ENCODE measurements at places on chromosomes 2 and 18.

- DNase-seq: no peak
These were observed 600.0 kb downstream of the SLC4A3 start for GRCh38 chr2:220227266-220227920.

DNA sequence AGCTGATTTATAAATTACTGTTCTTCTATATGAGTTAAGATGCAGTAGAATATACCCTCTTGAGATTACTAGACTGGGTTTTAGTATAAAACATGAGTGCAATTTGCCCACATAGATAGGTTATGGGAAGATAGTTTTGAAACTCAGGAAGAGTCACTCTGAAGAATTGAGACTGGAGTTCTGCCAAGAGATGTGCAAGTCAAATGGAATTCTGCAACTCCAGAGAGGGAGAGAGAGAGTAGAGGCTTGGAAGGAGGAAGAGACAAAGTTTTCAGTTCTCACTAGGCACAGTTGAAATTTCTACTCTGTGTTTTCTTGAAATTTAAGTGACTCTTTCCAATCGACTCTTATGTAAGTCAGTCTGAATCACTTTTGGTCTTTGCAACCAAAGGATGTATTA, 878.8 kb downstream of the TSN start:
- no peak for DNase-seq

- DNase-seq: no peak
These were observed 168.6 kb downstream of the ETAA1 start for GRCh38 chr2:67565761-67566160.

GRCh38 chr18:10006311-10006893, 92.6 kb downstream of the VAPA start:
- no peak for DNase-seq

DNA sequence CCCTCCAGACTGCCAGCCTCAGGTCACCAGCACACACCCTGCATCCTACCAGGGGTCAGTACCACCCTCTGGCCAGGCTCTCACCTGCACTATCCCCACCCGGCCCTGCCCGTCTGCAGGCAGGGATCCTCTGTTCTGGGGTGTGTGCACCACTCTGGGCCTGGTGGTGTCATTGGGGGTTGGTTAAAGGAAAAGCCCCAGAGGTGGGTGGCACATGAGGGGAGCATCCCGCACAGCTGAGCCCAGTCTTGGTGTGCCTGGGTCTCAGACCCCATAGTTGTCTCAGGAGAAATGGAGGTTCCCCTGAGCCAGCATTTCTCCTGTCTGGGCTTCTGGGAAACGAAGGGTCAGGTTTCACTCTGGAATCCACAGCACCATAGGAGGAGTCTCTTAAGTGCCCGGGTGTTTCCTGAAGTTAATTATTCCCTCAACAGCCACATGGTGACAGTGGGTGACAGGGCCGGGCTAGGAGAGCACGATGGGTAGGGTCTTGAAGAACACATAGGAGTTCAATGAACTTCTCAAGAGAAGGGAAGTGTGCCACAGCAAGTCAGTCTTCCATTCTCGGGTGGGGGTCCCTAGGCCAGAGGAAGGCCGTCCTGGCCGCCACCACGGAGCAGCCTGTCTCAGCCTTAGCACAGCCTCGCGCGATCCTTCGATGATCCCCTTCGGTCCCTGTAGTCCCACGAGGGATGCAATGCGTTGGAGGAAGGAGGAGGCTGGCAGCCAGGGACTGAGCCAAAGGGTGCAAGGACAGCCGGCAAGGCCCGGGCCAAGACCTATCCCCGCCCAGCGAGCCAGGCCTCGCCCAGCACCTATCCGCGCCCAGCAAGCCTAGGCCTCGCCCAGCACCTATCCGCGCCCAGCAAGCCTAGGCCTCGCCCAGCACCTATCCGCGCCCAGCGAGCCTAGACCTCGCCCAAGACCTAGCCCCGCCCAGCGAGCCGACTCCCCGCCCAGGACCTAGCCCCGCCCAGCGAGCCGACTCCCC, 1.1 kb upstream of the FARP2 start:
- no peak for DNase-seq

- DNase-seq: no peak
These were observed 44.2 kb upstream of the LYPD6B start for GRCh38 chr2:148994341-148994740.

GRCh38 chr2:211730215-211730614, 808.4 kb downstream of the ERBB4 start:
- DNase-seq: no peak

DNA sequence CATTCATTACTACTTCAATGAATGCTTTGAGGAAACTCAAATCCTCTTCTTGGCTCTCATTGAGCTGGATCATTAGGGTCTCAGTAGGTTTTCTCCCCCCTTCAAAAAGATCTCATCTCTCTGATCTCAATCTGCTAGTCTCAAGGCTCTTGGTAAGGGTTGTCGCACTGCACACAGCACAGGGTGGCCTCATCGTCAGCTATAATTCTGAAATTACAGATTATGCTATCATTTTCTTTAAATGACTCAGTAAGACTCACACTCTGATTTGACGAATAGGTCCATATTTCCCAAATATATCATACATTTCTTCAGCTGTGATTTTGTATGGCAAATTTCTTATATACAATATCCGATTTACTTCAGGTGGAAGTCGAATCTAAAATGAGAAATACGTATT, 2.3 kb downstream of the SF3B6 start:
- DNase-seq: no peak

DNA sequence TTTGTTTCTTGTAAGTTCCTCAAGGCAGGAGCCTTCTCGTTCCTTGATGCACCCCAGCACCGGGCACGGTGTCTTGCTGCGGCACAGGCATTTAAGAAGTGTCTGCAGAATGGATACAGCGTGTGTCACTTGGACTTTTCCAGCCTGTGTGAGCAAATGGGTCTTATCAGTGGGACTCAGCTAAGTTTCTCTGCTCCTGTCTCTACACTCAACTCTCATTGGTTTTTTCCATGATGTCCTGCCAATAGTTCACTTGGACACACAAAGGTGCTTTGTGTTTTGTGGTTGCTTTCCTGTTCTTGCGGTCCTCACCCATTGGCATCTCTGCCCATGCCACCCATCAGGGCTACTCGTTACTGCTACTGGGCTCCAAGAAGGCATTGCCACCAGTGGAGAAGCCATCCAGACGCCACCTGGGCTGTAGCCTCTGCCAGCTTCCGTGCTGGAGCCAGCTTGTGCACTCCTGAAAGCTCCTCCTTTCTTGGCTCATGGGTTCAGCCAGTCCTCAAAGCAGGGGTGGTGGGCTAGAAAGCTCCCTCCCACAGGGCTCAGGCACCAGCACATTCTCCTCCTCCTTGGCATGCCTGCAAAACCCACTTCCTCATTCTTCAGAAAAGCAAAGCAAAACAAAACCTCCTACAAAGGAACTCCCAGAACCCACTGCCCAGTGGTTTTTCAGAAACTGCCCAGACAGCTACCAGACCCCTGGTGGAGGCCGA, 41.4 kb downstream of the IL1R2 start:
- no peak for DNase-seq

- no peak for DNase-seq
These were observed 34.8 kb upstream of the SKA1 start for GRCh38 chr18:50340078-50340477.

- DNase-seq: no peak
These were observed 14.3 kb upstream of the KCMF1 start for GRCh38 chr2:84956334-84957297.

DNA sequence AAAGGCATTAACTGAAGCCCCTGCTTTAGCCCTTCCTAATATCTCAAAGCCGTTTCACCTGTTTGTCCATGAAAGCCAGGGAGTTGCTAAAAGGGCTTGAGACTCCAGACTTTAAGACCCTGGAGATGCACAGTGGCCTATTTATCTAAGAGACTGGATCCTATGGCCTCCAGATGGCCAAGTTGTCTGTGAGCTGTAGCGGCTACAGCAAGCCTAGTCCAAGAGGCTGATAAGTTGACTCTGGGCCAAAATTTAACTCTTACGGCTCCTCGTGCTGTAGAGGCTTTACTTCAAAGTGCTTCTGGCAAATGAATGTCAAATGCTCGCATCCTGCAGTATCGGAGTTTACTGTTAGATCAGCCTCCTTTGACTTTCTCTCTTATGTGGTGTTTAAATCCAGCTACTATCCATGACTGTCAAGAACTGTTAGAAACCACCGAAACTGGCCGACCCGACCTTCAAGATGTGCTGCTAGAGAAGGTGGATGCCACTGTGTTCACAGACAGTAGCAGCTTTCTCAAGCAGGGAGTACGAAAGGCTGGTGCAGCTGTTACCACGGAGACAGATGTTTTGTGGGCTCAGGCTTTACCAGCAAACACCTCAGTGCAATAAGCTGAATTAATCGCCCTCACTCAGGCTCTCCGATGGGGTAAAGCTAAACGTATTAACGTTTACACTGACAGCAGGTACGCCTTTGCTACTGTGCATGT, 336.7 kb upstream of the CNTNAP5 start:
- DNase-seq: no peak

DNA sequence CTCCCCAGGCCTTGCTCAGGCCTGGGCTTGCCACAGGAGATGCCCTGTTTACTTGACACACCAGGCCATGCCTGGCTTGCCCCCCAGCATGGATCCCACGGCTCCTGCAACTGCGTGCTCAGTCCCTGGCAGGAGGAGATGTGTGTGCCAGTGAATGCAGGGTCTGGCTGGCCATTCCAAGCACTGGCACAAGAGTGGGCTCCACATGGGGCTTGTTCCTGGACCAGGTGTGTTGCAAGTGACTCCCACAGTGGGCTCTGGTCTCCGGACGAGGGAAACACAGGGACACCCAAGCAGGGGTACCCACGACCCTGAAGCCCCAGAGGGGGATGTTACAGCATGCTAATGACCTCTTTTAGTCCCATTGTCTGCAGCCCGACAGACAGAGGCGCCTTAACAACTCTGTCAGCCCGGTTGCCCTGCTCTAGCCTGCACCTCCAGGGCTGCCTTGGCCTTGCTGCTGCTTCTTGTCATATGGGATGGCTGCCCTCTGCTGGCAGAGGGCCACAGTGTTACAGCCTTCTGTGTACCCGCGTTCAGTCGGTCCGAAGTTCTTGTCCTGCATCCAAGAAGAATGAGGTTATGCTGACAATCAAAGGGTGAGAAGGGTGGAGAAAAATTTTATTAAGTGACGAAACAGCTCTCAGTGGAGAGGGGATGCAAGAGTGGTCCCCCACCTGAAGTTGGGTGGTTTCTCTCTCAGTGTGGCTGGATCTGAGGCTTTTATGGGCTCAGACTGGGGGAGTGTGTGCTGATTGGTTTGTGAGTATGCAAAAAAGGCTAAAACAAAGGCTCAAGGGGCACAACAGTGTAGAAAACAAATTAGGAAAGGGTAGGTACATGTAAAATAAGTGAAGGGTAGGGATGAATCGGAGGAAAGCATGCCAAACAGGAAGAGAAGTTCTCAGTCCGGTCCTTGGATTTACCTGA, 180.4 kb downstream of the MBD5 start:
- DNase-seq: no peak

- no peak for DNase-seq
These were observed 1015.1 kb upstream of the PIK3C3 start for GRCh38 chr18:40939656-40940515.

GRCh38 chr18:58902961-58903360, 38.3 kb downstream of the ZNF532 start:
- DNase-seq: no peak

DNA sequence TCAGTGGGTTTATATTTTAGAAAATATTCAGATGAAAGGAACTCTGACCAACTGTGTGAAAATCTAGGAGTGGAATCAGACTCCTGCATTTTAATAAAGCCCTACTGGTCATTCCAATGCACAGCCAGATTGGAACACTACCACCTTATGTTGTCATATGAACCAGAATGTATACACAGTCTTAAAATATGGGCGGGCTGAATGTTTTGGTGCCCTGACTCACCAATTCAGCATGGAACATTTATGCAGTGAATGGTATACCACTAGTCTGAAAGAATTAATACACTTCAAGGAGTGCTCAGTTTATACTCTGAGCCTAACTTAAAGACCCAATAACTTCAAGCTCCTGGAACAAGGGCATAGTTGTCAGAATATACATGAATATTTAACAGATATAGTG, 280.9 kb upstream of the TCF4 start:
- no peak for DNase-seq

GRCh38 chr2:138020432-138020831, 56.2 kb downstream of the HNMT start:
- no peak for DNase-seq

GRCh38 chr18:48475635-48476549, 62.9 kb upstream of the CTIF start:
- no peak for DNase-seq

DNA sequence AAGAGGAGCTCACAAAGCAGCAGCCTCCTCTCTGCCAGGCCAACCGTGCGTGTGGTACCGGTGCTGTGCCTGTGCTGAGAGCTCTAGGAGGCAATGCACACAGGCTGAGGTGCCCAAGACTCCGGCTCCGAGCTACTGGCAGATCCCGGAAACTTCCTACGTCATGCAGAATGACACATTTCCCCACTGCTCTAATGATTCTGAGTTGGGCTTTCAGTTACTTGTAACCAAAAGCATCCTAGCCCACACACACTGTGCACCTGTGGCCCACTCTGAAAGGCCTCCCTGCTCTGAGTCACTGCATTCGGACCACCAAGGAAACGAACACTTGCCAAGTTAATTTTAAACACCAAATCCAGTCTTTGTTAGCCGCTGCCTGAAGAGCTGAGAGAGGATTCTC, 9.3 kb upstream of the RNU4ATAC start:
- DNase-seq: no peak

DNA sequence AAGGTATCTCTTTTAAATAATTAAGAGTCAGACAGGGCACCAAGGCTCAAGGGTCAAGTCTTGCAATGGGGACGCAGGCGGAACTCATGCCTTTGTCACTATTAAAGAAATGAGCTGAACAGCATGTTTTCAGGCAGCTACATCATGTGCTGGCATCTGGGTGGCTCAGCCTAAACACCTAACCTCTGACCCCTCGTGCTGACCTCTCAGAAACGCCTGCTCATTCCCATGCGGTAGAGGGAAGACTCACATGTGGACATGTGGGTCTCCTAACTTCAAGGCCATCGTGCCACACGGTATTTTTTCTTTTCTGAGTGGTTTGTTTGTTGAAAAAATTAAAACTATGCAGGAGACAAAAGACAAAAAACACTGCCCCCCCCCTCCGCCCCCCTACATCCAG, 31.3 kb downstream of the CYP27C1 start:
- DNase-seq: no peak

DNA sequence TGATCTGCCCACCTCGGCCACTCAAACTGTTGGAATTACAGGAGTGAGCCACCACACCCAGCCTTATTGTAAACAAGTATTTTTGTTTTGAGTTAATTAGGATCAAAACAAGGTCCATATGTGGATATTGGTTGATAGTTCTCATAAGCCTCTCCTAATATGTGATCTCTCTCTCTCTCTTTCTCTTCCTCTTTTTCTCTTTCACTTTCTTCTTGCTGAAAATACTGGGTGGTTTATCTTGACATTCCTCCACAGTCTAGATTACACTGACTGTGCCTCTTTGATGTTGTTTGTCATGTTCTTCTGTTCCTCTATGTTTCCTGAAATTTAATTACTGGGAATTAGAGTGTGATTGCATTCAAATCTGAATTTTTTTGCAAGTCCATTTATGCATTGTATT, 547.5 kb upstream of the NRXN1 start:
- DNase-seq: no peak
